Lung (tissue), 17 donors: ENCODE measurements at places on chromosomes 7 and 10. TPM values are rescaled to one million over a fixed set of nuclear protein-coding genes. Genes with fewer than 3 reads are reported as not detected.
A peak's percentile ranks its signal among the peaks of the same experiment; 100 is the strongest.

WNT8B gene
- total RNA-seq: not detected

PKD2L1 gene
- 1.1 TPM for total RNA-seq

OR6B1 gene
- total RNA-seq: not detected

PRTFDC1 gene
- 12.5 TPM for total RNA-seq

COBL gene
- total RNA-seq: 38.1 TPM

HMX3 gene
- total RNA-seq: not detected

DNA sequence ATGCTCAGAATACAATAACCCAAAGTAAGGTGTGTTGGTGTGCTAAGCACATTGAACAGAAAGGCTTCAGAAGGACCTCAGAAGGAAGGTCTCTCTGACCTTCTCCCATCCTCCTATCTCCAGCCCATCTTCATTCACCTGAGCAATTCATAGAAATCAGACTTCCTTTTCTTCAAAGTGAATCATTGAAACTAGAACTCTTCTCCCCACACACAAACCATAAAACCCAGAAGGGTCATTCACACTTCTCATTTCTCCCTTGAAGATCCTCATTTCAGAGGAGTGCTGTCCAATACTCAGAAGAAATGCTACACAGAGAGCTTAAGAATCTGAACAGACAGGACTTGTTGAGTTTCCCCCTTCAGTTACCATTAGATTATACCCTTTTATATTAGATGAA lies 89.5 kb downstream of the VWDE start:
- no peak for DNase-seq

- DNase-seq: no peak
Measured at GRCh38 chr10:81136261-81136660, 598.6 kb downstream of the SH2D4B start.

- no peak for DNase-seq
Measured at GRCh38 chr10:30701451-30702173, 72.1 kb upstream of the LYZL2 start.

DNA sequence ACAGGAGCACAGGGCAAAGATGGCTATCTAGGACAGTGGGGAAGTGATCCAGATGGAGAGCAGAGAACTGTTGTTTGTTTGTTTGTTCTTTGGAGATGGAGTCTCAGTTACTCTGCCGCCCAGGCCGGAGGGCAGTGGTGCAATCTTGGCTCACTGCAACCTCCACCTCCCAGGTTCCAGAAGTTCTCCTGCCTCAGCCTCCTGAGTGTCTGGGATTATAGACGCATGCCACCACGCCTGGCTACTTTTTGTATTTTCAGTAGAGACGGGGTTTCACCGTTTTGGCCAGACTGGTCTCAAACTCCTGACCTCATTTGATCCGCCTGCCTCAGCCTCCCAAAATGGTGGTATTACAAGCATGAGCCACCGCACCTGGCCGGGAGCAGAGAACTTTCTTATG lies 20.9 kb downstream of the METTL2B start:
- DNase-seq: no peak

DNA sequence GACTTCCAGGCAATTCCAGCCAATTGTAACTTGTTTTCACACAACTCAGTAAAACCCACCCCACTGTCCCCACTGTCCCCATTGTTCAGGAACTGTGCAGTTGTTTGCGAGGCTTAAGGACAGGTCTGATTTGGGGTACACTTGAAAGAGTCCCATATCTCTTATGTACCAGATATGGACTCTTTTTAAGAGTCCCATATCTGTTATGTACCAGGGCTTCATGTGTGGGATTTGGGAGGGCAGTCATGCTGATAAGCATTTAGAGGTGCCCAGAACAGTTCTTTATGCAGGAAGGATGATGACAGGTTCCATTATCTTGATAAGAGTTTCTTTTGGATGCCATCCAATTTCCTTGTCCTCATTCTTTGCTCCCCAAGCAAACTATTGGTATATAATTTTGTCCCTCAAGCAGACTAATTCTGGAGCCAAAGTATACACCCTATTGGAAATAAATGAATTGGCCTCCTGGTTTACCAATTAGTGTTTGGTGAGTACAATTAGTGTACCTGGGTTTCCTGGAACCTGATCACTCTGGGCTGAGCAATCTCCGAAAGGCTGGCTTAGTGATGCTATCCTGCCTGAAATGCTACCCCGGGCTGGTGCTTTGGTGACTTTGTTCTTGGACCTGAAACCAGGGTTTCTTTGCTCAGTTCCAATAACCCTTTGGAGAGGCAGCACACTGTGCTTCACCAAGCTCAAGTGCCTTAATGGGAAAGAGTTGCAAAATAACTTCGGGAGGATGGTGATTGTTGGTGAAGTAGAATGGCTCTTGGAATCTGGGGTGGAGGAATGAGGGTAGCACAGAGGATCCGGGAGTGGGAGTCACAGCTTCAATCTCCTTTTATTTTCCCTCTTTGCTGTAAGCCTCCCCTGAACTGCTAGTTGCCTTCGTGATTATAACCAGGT lies 6.2 kb upstream of the DMBT1 start:
- no peak for DNase-seq

GRCh38 chr10:30466445-30466844 lies 32.5 kb downstream of the MAP3K8 start:
- no peak for DNase-seq

DNA sequence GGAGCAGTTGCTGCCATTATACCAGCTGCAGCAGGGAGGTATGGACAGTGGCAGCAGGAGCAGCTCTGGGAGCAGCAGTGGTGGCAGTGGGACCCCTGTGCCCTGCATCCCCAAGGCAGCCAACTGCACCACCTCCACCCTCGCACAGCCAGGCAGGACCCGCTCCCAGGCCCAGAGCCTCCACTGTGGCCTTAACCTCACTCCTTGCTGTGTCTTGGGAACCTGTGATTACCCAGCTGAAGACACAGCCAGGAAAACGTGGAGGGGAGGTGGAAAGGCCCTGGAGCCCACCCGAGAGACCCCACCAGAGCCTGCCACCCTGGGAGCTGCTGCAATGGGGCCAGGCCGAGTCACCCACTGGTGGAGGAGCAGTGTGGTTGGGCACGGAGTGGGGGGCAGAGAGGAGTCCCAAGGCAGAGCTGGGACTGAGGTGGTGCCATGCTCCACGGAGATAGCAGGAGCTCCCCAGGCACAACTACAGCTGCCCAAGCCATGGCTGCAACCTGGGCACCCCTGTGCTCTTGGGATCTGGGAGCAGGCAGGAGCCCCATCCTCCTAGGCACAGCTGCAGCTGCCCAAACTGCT lies 20.4 kb downstream of the LRRC72 start:
- no peak for DNase-seq

- no peak for DNase-seq
Measured at GRCh38 chr7:4602905-4603842, 78.9 kb upstream of the FOXK1 start.

GRCh38 chr7:75652788-75653187 lies 86.0 kb downstream of the HIP1 start:
- DNase-seq: no peak

GRCh38 chr7:6579446-6579845 lies 2.2 kb downstream of the ZDHHC4 start:
- DNase-seq: no peak

DNA sequence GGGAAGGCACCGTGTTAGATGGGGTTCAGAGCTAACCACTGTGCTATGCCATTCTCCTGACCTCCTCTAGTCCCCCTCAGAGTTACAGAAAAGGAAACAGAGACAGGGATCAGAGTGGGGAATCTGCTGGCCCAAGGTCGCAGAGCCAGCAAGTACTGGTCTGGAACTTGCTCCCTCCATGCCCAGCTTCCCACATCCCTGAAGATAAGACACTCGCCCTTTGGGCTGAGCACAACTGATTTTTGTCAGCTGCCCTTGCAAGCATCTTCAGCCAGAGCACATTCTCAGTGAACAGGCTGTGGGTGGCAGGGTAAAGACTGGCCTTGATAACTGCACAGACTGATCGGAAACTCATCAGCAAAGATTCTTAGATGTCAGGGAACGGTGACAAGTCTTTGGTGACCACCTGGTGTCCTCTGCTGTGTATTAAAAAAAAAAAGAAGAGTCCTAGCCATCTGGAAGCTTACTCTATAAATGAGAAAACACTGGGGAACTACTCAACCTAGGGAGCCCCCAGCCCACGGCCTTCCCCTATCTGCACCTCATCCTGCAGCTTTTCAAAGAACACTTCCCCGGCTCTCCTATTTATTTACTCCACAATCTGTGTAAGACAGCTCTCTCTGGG lies 1.3 kb upstream of the SORBS1 start:
- DNase-seq: peak; percentile 27
